ENCODE measurements at places on chromosomes 6 and 20. TPM values are rescaled to one million over a fixed set of nuclear protein-coding genes. Genes with fewer than 3 reads are reported as not detected.

The REM1 gene
- polyA plus RNA-seq, result 0.66 TPM

The HLA-DRB5 gene
- polyA plus RNA-seq, result 8.9 TPM

The BCAS1 gene
- 5.9 TPM for polyA plus RNA-seq

The KCNG1 gene
- 1.7 TPM for polyA plus RNA-seq

The GRIK2 gene
- 18.0 TPM for polyA plus RNA-seq

The BMP2 gene
- 17.9 TPM for polyA plus RNA-seq

The OR12D3 gene
- polyA plus RNA-seq, result not detected

The SAMD10 gene
- 7.3 TPM for polyA plus RNA-seq

The TUBB2B gene
- polyA plus RNA-seq, result 109 TPM

The TCF15 gene
- polyA plus RNA-seq, result 1.7 TPM

GRCh38 chr20:48676125-48676524 is 151.7 kb downstream of the PREX1 start:
- DNase-seq, result no peak

- DNase-seq, result no peak
Observed at GRCh38 chr6:154432533-154433476, 76.2 kb upstream of the IPCEF1 start.

GRCh38 chr6:168968228-168968627 is 285.4 kb downstream of the THBS2 start:
- DNase-seq, result no peak

DNA sequence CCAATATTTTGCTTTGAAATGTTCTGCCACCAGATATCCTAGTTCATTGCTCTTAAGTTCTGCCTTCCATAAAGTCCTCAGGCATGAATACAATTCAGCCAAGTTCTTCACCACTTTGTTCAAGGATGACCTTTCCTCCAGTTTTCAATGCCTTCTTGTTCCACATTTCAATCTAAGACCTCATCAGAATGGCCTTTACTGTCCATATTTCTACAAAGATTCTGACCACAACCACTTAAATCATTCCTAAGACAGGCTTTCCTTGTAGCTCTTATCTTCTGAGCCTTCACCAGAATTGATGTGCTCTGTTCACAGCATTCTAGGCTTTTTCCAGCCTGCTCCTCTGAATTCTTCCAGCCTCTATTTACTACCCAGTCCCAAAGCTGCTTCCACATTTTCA is 319.0 kb downstream of the HACE1 start:
- DNase-seq, result no peak

DNA sequence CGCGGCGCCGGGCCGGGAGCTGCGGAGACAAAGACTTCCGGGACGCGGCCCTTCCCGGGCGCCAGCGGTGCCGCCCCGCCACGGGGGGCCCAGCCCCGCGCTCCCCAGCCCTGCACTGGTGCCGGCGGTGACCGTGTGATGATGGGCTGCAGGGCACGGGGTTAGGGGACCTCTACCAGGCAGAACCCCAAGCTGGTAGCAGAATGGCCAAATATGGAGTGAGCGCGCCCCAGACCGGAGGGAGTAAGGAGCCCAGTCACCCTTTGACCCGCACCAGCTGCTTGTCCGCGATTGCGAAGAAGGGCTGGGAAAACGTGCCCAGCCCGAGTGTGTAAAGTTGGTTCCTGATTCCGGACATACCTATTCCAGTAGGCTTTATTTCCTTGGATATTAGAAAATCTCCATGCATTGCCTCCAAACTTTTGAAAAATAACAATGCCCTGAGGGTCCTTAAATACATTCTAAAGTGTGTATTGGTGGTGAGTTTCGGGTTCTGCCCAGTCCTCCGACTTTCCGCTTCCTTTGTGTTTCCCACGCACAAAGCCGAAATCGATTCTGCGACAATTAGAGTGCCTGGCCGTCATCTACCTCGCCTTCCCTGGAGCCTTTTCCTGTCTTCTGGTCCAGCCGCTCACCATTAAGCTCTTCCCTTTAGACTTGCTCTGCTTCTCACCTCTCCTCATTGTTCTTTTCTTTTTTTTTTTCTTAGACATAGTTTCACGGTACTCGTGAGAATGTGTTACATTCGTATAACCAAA is 1.1 kb downstream of the ABRACL start:
- DNase-seq, result no peak

DNA sequence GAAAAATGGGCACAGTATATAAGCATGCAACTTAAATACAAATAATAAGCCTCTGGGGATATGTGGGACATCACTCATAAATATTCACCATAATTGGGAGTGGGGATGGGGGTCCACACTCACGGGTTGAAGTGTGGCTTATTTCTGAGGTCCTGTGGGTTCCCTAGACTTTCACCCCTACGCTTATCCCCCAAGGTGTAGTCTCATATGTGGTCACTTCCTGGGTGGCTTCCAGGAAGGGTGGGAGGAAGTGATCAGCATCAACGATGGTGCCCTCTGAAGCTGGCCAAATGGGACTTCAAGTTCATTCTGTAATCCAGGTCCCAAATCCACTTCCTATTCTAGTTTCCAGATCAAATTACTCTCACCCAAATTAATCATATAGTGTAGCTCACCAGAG is 59.5 kb downstream of the GNAS start:
- no peak for DNase-seq

DNA sequence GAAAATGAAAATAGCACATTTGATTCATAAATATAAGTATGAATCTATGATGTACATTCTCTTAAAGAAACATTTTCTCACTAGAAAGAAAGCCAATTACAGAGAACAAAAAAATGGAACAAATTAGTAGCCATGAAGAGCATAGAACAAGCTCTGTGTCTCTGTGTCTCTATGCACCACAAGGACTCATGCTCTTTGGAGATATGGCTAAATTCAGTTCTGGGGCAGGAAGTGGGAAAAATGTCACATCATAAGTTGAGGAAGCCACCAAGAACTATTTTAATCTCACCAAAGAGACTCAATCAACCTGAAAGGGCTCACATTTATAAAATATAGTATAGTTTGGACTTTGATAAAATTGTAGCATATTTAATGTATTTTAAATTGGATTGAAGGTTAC is 1259.8 kb upstream of the GJE1 start:
- no peak for DNase-seq

DNA sequence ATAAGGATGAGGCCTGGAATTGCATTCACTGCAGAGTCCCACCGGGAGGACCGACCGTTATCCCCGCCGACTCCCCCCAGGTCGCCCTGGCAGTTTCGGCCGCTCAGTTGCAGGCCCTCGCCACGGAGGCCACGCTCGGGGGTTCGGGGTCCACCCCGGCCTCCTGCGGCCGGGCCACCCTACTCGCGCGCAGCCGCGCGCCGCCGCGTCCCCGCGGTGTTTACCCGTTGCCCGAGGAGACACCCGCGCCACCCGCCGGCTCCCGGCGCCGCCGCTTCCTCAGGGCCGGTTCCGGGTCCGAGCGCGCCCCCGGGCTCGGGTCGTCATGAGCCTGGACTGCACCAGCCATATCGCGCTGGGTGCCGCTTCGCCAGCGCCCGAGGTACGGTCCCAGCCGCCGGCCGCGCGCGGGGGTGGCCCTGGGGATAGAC is at the start of gene CCDC170:
TSS of gene CCDC170 (plus strand) at position 214 of the 431 bp plus-strand sequence. CDS start at position 326, 112 bp downstream.
- no peak for DNase-seq

- DNase-seq, result no peak
Observed at GRCh38 chr20:19341348-19342053, 129.1 kb downstream of the SLC24A3 start.

DNA sequence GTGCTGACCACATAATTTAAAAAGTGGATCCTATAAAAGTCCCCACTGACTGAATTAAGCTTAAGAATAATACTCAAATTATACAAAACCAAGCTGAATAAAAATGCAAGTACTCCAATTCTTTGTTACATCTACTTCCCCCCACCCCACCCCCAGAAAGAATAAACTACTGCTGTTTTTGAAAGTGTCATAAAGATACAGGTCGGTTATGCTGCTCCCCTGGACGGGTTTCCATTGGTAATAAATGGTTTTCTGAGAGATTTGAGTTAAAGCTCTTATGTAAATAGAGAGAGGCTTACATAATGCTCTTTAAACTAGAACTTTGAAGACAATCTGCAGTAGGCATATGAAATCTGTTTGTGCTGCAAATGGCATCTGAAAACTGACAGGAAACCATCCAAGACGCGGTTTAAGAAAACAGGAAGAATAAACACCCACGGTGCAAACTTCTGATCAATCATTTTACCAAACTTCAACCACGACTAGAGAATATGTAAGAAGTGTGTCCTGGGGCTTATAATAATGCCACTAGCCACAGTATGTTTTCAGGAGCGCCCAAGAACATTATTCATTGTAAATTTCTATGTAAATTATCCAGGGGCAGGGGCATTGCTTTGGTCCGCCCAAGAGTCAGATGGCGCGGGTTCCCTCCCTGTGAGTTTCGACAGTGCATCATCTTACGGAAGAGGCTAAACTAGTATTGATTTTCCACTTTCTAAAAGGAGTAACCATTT is 10.8 kb upstream of the POU3F2 start:
- no peak for DNase-seq

DNA sequence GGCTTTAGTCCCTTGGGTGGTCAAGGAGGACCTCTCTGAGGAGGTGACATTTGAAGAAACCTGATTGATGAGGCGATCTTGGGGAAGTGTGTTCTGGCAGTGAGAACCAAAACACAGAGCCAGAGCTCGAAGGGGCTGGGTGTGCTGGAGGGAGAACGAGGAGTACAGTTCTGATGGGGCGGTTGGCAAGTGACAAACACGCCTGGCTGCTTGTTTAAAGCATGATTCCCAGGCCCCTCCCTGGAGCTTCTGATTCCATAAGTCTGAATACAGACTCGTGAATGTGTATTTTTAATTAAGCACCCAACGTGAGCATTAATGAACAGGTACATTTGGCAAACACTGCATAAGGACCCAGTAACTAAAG is 886 bp upstream of the NFATC2 start:
- DNase-seq, result no peak

- DNase-seq, result no peak
Observed at GRCh38 chr20:32966881-32967781, 37.1 kb downstream of the SUN5 start.

DNA sequence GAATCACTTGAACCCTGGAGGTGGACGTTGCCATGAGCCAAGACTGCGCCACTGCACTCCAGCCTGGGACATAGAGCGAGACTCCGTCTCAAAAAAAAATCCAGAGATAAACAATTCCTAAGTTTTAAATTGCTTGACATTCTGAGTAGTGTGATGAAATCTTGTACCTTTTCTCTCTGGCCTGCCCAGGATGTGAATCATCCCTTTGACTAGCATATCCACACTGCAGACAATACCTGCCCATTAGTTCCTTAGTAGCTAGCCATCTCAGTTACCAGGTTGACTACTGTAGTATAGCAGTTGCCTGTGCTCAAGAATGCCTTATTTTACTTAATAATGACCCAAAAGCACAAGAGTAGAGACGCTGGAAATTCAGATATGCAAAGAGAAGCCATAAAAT is 2.8 kb downstream of the ZFP57 start:
- DNase-seq, result no peak

GRCh38 chr6:163705923-163706322 is 291.4 kb downstream of the QKI start:
- no peak for DNase-seq

DNA sequence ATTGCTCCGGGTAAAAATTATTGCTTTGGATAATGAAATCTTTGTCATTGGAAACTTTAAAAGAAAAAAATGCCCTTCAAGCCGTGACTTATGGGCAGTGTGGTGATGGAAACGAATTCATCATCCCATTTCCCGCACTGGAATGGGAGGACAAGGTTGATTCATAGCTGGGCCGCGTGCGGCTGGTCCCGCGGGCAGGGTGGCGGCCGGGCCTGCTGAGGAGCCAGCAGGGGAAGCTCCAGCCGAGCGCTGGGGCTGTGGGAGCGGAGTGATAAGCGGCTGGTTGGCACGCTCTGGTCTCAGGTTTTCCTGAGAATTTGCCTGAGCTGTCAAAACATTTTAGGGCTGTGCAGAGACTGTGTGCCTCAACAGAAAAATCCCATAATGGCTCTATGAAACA is 351.7 kb downstream of the CDC5L start:
- DNase-seq, result no peak

- no peak for DNase-seq
Observed at GRCh38 chr6:151534576-151534975, 40.8 kb downstream of the CCDC170 start.

GRCh38 chr6:75423386-75423785 is 70.2 kb downstream of the FILIP1 start:
- DNase-seq, result no peak

DNA sequence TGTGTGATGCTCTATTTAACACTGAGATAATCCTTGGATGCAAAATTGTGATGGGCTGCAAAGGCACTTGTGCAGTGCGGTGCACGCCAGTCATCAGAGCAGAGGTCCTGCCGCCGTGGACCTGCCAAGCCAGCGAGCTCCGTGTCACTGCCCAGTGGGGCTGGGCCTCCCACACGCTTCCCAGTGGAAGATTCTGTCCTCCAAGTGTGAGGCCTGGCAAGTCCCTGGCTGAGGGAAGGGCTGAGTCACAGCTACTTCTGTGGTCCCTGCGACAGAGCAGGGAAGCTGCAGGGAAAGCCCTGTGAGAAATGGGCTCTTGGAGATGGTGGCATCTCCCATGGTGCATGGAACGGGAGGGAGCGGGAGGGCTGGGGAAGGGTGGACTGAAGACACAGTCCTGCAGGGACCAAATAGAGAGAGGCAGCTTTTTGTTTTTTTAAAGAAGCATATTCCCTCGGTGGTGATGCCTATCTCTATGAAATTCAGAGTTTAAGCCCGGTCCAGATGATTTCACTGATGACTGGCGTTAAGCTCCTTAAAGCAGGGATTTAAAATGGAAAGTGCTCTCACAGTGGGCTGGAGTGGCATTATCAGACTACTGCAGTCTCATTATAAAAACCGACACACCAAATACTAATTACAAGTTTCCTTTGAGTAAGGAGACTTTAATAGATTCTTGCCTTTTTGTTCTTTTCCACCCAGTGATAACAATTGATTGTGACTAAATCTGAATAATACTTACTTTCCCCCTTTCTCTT is 413.7 kb downstream of the QKI start:
- no peak for DNase-seq

DNA sequence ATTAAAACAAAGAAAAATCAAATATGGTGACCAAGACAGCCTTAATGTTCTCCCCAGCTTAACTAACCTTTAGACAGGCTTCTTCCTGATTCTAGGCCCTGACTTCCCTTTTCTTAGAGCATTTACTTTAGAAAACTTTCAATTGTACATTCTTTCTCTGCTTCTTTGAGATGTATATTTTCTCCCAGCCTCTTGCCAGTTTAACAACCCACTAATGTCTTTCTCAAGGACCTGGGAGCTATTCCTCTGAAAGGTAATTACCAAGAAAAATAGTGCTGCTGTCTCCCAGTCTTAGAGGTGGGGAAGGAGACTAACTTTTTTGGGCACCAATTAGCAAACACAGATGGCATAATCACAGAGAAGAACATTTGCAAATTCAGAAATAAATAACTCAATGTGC is 62.8 kb upstream of the KCNQ5 start:
- no peak for DNase-seq

- DNase-seq, result no peak
Observed at GRCh38 chr20:8050157-8050837, 30.7 kb upstream of the TMX4 start.

All from left renal pelvis (tissue), 4 donors.